ENCODE measurements at places on chromosomes 6 and 20.

GRCh38 chr20:44901974-44902373 is 7.9 kb upstream of the PABPC1L start:
- DNase-seq: no peak

- DNase-seq: no peak
Observed at GRCh38 chr6:133548423-133549159, 307.4 kb downstream of the EYA4 start.

GRCh38 chr6:23370051-23370450 is 756.0 kb upstream of the NRSN1 start:
- DNase-seq: no peak

- DNase-seq: no peak
Observed at GRCh38 chr6:34146801-34147592, 1.1 kb upstream of the GRM4 start.

- DNase-seq: no peak
Observed at GRCh38 chr6:108947114-108947854, 99.1 kb downstream of the ARMC2 start.

- no peak for DNase-seq
Observed at GRCh38 chr6:1285556-1285955, 26.3 kb upstream of the FOXQ1 start.

- no peak for DNase-seq
Observed at GRCh38 chr6:938916-939315, 246.0 kb upstream of the EXOC2 start.

DNA sequence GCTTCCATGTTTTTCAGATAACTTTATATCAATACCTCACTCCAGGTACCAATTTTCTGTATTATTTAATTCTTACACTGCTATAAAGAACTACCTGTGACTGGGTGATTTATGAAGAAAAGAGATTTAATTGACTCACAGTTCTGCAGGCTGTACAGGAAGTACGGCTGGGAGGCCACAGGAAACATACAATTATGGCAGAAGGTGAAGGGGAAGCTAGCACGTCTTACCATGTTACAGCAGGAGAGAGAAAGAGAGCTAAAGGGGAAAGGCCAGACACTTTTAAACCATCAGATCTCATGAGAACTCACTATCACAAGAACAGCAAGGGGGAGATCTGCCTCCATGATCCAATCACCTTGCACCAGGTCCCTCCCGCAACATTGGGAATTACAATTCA is 119.1 kb upstream of the BMP5 start:
- DNase-seq: no peak

DNA sequence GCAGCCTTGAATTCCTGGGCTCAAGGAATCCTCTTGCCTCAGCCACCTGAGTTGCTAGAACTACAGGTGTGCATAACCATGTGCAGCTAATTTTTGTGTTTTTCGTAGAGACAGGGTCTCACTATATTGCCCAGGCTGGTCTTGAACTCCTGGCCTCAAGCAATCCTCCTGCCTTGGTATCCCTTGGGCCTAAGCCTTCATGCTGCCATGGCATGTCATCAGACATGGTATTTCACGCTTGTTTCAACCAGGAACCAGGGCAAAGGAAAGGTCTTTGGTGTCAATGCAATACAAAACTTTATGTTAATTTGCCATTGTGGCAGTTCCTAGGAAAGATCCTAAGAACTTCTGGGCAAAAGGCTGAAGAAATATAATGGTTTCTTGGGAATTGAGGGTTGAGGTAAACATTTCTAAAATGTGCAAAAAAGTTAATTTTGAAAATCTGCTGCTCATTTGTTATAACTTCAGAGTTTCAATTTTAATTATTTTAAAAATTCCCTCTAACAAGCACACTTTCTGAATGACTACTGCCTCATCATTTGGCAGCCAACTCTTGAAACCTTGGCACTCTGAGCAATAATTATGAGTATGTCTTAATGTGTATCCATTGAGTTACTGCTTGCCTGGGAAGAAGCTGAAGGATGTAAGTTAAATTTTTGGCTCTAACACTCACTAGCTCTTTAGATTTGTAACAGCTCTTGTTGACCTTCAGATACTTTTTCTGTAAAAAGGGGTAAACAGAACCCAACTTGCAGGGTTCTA is 154.1 kb downstream of the GJA10 start:
- DNase-seq: no peak

DNA sequence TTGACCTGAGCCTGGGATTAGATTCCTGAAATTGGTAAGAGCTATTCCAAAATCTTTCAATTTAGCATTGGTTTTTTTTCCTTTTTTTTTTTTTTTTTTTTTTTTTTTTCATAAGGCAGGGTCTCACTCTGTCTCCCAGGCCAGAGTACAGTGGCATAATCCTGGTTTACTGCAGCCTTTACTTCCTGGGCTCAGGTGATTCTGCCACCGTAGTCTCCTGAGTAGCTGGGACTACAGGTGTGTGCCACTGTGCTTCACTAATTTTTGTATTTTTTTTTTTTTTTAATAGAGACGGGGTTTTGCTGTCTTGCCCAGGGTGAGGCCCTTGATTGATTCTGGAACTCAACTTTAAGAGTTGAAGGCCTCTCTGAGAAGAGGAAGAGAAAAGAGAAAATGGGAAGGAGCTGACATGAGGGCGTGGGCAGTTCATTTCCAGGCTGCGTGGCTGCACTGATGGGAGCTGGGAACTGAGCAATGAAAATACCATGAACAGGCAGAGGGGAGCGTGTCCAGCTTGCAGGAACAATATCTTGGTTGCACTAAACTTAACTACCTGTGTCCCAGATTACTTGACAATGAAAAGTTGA is 24.6 kb downstream of the KDM1B start:
- DNase-seq: no peak

DNA sequence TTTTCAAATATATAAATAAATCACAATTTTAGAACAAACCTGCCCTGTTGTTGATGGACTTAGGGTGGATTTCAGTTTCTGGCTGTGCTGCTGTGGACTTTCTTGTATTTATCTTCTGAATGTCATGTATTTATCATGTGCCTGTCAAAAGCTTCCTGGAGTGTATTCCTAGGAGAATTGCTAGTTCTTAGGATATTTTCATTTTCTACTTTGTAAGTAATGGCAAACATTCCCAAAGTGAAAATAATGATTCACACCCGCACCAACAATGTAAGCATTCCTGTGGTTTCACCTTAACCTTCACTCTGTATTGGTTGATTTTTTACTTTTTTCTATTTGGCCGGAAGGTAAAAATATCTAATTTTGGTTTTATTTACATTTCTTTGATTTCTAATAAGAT is 387.8 kb downstream of the SMOC2 start:
- DNase-seq: no peak

DNA sequence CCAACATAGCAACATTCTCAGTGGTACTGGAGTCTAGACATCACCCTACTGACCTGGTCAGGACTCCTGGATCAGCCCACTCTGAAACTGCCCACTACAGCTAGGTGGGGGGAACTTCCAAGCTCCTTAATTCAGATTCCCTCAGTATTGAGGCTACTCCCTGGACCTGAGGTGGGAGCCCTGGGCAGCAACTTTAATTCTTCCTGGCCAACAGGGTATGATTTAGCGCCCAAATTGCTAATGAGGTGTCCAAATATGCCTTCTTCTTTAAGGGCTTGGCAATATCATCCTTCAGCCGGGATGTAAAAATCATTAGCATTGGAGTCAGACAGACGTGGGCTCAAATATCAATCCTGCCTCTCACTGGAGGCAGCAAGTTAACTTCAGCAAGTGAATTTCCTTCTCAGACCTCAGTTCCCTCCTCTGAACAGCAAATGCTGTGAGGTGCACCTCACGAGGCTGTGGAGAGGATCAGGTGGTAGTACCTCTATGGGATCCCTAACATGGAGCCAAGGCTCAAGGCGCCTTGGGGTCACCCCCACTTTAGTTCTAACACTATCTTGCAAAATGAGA is 27.6 kb downstream of the NEDD9 start:
- no peak for DNase-seq

DNA sequence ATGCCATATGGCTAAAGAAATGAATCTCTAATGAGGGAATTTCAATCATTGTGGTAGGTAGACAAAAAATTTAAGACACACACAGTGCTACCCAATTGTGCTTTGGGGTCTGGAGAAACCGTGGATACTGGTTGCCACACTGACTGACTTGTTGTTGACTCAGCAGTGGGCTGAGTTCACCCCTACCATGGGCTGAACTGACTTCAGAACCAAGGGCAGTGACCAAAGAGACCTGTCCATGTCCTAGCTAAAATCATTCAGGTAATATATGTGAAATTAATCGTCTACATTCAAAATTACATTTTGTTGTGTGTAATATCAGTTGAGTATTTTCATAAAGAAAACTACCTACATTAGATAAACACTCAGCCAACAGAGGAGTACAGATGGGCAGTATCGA is 131.6 kb downstream of the PDE7B start:
- DNase-seq: no peak

- DNase-seq: no peak
Observed at GRCh38 chr6:2794171-2794730, 29.1 kb downstream of the WRNIP1 start.
